ENCODE measurements at places on chromosomes 13 and 19. TPM values are rescaled to one million over a fixed set of nuclear protein-coding genes. Genes with fewer than 3 reads are reported as not detected.
A peak's percentile ranks its signal among the peaks of the same experiment; 100 is the strongest.

DNA sequence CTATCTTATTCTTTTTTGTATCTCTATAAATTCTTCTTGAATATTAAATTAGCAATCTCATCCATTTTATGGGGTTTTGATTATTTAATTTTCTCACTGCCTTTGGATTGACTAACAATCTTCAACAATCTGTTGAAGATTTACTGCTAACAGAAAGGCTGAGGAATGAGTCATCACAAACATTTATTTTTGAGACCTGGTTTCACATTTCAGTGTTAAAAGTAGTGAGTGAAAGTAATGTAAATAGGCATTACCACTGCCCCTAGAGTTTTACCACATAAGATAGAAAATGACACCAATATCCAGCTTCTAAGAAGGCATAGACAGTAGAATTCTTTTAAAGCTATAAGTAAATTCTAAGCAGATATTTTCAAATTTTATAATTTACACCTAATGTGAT is 472.8 kb downstream of the OLFM4 start:
- no peak for DNase-seq

DNA sequence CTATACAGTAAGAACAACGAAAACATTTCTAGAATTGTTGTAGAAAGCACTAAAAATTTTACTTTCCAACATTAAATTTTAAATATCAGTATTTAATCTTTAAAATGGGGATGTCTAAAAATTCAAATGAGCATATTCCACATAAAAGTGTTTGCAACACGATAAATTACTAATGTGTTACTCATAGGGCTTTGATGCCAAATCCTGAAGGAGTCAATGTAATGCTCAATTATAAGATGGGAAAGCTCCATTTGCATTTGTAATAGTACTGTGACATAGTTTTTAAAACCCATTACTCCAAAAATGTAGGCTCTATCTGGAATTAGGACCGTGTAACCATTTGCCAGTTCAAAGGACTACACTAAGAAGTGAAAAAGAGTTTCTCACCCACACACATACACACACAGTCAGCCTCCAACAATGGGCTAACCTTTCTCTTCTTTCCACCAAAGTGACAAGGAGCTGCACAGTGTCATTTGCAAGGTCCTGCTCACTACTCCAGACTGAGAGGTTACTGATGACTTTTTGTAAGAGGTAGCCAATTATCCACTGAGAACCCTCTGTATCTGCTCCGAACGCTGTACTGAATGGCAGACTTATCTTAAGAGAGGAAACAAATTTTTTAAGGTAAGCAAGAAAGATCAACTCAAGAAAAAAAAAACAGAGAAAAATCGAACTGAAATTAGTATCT is 26.1 kb upstream of the EEF1AKMT1 start:
- DNase-seq = no peak

DNA sequence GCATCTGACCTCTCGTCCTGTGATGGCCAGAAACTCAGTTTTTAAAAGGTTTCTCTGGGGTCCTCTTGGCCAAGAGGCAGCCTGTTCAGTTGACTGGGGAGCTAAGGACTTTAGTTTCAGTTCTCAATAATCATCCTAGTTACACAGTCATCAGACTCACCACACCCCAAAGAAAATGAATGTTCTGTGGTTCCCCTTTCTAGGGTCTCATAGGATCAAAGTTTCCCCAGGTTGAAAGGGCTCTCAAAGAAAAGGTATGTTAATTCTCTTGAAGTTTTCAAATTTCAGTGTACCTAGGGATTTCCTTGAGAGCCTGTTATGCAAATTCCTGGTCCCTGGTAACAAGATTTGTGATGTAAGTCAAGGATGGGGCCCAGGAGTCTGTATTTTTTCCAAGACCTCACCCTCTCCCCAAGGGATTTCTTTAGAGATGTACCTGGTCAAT is 94.9 kb downstream of the FAM216B start:
- DNase-seq = no peak

- no peak for DNase-seq
Measured at GRCh38 chr13:24261566-24261965, 47.8 kb upstream of the C1QTNF9 start.

GRCh38 chr19:10749435-10750384 is 31.8 kb downstream of the DNM2 start:
- DNase-seq = no peak

DNA sequence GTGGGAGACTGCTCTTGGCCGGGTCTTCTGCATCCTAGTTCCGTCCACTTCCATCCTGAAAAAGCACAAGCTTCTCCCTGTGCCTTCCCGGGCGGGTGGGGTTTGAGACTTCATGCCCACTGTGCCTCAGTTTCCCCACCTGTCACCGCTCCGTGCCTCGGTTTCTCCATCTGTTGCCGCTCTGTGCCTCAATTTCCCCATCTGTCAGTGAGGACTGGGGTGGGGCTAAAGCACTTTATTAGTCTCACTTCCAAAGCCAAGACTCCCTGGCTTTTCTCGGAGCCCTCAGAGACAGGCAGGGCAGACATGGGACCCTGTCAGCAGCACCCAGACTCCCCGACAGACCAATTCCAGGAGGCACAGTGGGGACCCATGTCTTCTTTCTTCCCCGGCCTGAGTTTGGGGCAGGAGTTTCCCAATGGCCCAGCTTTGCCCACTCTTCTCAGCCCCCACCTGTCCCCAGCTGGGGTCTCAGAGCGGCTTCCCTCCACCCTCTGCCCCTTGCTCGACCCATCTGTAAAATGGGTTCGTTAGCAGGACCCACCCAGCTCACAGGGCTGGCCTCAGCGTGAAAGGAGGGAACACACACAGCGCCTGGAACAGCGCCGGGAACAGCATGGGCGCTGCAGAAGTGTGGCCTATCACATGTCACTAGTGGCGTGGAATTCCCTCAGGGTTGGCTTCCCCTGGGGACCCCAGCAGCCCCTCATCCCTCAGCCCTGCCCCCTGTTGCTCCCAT is 4.6 kb upstream of the PEAK3 start:
- no peak for DNase-seq

DNA sequence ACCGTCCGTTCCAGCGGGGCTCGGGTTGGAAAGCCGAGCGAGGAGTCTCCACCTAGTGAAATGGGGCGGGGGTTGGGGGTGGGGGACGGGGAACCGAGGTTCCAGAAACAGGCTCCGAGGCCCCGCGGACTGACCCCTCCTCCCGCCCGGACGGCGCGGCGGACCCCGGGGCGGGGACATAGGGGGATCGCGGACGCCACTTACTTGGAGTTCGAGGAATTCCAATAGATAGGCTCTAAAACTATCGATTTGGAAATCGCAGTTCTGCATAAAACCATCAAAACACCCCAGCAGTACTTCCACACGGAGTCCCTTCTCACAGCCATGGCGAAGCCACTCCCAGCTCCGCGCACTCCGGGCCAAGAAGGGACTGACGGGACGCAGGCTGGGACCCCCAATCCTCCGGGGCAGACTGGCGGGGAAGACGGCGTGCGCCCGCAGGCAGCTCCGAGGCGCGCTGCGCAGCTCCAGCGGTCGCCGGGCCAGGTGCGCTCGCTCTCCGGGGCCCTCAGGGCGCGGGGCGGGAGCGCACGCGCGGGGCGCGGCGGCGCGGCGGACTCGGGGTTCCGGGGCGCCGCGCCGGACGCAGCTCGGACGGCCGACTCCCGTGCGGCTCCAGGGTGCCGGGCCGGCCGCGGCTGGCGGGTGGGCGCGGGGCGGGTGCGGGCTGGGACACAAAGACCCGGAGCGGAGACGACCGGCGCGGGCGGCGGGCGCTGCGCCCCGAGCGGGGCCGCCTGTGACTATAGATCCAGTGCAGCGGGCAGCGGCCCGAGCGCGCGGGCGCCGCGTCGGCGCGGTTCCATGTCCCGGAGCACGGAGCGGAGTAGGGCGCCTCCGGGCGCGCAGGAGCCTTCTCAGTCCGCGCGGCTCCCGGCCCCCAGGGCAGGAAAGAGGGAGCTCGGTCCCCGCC is 567 bp downstream of the EFNB2 start:
- peak; percentile 80 for DNase-seq

GRCh38 chr13:99985886-99986527 is 4.4 kb downstream of the ZIC2 start:
- no peak for DNase-seq

DNA sequence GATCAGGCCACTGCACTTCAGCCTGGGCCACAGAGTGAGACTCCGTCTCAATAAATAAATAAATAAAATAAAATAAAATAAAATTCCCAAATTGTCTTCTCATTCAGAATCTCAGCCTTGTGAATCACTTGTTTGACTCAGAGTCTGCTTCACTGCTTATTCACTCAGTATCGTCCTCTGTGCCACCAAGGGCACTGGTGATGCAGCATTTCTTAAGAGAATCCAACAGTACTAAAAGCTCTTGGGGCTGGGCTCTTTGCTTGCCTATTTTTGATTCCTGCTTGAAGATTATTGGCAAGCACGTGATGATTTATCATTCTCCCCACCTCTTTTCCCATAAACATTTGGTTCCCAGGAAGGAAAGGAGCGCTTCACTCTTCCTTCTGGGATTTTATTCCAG is 54.8 kb upstream of the HMGB1 start:
- no peak for DNase-seq

DNA sequence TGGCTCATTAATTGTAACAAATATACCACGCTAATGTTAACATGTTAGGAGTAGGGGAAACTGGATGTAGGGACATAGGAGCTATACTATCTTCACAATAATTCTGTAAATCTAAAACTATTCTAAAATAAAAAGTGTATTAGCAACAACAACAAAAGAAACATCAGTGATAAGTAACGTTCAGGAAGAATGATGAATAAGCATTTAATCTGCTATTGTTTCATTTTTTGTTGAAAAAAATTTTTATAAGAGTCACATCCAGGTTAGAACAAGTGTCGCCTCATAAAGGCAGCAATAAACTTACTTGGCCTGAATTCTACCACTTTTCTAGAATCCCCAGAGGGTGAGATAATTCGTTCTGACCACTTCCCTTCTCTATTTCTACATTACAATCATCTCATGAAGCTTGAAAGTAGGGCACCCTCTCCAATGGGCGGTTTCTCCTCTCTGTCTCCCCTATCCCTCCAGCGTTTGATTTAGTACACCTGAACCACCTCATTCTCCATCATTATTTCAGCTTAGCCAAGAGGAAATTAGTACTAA is 253.1 kb upstream of the IPO5 start:
- no peak for DNase-seq

GRCh38 chr13:98022210-98022609 is 68.7 kb downstream of the IPO5 start:
- DNase-seq = no peak

DNA sequence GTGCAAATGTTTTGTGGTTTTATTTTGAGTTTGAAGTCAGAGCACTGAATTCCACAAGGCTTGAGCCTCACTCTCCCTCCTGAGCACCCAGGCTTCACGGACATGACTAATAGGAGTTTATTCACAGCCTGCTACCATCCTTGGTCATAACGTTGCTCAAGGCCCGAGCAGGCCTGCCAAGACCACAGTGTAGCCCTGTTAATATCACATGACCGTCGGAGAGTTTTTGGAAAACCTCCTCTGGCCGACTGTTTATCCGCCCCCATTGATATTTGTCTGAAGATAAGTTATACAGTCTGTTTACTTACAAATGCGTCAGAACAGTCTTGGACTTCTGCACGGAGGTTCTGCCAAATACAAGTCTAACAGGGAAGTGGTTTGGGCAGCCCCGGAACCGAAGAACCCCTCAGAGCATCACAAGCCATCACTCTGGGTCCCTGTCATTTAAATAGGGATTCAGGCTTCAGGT is 89.9 kb downstream of the COL4A2 start:
- DNase-seq = peak; percentile 95

DNA sequence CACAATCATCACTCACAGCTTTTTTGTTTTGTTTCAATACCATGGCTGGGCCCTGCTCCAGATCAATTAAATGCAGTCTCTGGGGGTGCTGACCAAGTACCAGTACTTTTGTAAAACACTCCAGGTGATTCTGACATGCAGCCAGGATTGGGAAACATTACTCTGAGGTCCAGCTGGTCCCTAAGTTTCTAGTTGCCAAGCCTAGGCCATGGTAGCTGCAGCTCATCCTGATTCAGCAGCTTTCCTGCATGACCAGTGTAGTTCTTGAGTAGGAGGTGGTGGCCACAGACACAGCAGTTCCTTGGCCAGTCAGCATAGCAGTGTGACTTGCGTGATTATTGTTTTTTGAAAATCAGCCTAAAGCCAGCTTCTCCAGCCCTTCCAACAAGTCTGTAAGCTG is 859.1 kb downstream of the DIAPH3 start:
- no peak for DNase-seq

DNA sequence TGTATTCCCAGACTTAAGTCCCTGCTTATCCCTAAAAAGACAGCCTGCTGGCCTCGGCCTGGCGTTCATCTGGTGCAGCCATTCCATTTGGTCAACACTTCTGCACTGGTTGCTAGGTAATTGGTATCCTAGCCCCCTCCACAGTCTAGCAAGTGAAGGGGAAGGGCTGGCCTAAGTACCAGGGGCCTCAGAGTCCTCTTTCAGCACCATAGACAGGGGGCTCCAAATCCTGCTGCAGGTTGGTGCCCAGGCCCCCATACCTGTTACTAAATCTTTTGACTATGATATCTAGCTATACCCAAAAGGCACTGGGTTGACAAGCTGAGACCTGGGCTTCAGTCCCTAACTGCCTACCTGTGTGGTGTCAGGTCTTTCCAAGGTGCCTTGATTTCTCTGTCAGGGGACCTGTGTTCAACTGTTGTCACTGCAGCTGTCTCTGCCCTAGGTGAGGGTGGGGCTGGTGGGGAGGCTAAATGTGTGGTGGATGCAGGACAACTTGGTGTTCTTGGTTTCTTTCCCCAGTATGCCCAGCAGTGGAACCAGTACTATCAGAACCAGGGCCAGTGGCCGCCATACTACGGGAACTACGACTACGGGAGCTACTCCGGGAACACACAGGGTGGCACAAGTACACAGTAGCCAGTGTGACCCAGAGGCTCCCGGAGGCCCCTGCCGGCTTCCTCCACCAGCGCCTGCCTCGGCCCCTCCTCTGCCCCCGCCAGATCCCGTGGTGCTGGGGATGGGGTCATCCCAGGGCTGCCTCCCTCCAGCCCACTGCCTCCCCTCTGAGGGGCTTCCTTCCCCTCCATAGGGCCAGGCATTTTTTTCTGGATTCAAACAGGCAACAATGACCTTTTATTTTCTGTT is 3.8 kb upstream of the CCDC97 start:
- peak; percentile 36 for DNase-seq

GRCh38 chr13:24777171-24777570 is 13.2 kb downstream of the RNF17 start:
- DNase-seq = no peak

GRCh38 chr19:4705413-4706131 is 18.1 kb downstream of the DPP9 start:
- DNase-seq = no peak

DNA sequence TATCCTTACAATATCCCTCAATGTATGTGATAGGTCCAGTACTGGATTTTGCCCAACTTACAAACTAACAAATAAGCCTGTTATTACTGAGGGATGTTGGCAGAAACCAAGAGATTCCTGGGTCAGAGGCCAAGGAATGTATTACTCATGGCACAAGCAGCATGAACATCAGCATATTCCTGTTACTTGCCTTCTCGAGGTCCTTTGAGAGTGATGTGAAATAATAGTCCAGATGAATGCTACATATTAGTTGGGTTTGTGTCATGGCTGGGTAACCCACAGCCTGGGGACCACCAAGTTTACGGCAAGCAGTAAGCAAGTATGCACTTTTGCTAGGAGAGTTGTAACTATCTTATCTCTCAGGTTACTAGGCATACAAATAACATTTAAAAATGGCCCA is 384.5 kb upstream of the GPC6 start:
- DNase-seq = no peak

GRCh38 chr13:46665633-46666482 is 112.9 kb downstream of the LRCH1 start:
- no peak for DNase-seq

The LENG9 gene
- 5.4 TPM for total RNA-seq

The ZNF134 gene
- 16.6 TPM for total RNA-seq

The KCTD12 gene
- total RNA-seq = 98.7 TPM

The RFPL4A gene
- not detected for total RNA-seq

The SPINT2 gene
- total RNA-seq = 146 TPM
